ENCODE measurements at places on chromosomes 12 and 14.

DNA sequence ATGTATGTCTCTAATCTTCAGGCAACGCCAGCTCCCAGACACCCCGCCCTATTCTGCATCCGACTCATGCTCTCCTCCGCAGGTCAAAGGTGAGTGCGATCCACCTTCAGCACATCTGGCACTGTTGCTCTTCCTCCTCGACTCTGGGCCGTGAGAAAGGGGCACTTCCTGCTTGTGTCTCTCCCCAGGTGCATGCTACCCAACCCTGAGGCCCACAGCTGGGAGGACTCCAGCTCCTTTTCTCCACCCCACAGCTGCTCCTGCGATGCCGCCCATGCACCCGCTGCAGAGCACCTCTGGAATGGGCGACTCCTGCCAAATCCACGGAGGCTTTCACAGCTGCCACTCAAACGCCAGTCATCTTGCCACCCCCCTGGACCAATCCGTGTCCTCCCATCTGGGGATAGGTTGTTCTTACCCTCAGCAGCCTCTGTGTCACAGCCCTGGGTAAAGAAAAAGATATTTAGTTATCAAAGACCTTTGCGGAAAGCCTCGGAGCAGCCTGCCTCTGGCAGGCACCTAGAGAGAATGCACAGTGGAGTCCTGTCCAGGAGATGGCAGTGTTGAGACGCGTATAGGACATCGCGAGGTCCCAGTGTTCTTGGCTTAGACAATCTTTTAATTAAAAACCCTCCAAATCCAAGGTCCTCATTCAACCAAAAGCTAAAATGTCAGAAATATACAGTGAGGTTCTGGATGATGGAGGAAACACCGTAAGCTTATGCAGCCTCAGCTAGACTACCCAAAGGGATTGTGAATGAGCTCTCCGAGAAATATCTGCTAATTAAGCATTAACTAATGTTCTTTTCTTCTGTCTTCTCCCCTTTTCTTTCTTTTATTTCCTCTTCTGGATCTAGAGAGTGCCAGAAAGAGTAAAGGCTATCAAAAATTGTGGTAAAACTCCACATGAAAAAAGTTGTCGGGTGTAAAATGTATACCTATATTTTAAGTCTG is 54.3 kb downstream of the MYRFL start:
- peak; percentile 65 for DNase-seq

- DNase-seq: no peak
Measured at GRCh38 chr14:97687944-97688630, 890.9 kb downstream of the VRK1 start.

GRCh38 chr12:68163560-68164081 is 4.1 kb upstream of the IFNG start:
- no peak for DNase-seq

- no peak for DNase-seq
Measured at GRCh38 chr12:96514328-96514727, 25.0 kb downstream of the CFAP54 start.

- no peak for DNase-seq
Measured at GRCh38 chr14:67429510-67430205, 17.7 kb upstream of the PLEK2 start.

DNA sequence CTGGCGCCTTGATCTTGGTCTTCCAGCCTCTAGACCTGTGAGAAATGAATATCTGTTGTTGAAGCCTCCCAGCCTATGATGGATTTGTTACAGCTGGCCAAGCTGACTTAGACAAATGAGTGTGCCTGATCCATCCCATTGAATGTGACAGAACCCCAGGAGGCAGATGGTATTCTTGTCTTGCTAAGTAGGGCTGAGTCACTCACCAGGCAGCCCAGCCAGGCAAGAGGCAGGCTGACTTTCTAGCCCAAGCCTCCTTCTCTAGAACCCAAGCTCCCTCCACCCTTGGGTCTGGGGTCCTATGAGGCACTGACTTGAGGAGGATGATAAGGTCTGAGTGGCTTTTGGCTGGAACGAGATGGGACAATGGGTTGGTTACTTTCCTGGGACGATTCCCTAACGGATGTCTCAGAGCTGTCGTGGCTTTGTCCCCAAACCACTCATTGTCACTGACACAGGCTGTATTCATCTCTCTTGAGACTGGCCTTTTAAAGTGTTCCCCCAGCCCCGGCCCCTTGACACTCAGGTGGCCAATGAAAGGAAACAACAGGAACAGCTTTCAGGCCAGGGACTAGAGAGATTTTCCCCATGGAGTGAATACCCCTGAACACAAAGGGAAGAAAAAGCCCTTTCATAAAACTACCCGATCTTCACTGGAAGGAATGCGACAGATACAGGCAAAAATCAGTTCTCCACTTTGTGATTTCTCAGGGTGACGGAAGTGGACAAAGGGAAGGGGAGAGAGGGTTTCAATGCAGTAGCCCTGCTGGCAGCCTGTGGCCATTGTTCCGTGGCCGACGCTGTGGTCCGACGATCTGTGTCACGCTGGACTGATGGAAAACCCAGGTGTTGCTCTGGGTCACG is 264.2 kb downstream of the AACS start:
- DNase-seq: no peak

DNA sequence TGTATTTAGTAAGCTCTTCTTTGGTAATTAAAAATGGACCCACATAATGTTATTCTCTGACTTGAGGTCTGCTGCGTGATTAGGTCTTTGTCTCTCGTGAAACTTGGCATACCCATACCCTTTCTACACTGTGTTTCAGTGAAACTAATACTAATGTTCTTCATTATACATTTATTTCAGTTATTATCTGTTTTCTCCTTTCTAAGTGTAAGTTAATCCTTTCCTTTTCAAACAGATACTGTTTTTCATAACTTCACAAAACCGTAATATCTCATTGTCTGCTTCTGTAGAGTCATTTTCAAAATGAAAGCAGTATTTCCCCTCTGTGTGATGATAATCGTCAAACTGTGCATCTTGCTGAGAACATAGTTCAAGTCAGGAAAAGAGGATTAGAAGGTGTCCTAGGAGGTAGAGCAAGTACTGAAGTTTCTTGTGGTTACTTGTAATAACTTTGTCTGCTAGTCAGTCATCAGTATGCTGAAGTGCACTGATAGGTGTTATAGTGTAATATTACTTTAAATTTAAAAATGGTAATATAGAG is 15.9 kb downstream of the PYROXD1 start:
- no peak for DNase-seq

DNA sequence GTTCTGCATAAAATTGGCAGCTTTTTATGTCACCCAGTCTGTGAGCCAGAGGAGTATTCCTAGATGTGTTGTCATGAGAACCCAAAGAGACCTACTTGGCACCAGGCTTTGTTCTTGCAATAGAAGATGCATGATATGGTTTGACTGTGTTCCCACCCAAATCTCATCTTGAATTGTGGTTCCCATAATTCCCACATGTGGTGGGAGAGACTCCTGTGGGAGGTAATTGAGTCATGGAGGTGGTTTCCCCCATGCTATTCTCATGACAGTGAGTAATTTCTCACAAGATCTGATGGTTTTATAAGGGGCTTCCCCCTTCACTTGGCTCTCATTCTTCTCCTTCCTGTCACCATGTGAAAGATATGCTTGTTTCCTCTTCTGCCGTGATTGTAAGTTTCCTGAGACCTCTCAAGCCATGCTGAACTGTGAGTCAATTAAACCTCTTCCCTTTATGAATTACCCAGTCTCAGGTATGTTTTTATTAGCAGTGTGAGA is 572.0 kb upstream of the ATP2B1 start:
- DNase-seq: peak; percentile 19

DNA sequence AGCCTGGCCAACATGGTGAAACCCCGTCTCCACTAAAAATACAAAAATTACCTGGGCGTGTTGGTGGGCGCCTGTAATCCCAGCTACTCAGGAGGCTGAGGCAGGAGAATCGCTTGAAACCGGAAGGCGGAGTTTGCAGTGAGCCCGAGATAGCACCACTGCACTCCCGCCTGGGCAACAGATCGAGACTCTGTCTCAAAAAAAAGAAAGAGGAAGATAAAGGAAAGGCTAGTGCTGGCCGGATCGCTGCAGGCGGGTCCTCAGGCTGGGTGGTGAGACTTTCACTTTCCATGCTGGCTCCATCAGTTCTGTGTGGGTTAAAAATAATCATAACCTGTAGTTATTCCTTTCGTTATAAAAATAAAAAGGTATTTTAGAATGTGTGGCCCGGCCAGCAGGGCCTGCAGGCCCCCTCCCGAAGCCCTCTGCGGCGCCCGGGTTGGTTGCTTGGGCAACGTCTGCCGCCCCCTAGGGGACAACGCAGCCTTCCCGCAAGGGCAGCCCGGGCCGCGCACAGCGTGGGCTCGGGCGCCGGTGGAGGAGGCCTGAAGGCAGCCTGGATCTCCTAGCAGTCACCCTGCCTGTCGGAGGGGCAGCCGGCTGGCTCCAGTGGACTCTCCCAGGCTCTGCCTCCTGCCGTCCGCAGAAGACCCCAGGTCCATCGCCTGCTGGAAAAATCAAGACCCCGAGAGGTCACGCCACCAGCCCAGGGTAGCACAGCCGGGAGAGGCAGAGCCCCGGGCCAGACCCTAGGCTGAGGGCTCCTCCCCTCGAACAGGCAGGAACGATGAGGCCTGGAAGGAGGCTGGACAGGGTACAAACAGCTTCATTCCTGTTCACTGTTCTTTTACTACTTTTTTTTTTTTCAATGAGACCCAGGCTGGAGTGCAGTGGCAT is 5.0 kb upstream of the SLC25A47 start:
- DNase-seq: peak; percentile 71

- DNase-seq: no peak
Measured at GRCh38 chr14:50353126-50353525, 41.0 kb downstream of the DMAC2L start.

GRCh38 chr12:1878214-1878613 is 40.2 kb downstream of the CACNA2D4 start:
- no peak for DNase-seq

DNA sequence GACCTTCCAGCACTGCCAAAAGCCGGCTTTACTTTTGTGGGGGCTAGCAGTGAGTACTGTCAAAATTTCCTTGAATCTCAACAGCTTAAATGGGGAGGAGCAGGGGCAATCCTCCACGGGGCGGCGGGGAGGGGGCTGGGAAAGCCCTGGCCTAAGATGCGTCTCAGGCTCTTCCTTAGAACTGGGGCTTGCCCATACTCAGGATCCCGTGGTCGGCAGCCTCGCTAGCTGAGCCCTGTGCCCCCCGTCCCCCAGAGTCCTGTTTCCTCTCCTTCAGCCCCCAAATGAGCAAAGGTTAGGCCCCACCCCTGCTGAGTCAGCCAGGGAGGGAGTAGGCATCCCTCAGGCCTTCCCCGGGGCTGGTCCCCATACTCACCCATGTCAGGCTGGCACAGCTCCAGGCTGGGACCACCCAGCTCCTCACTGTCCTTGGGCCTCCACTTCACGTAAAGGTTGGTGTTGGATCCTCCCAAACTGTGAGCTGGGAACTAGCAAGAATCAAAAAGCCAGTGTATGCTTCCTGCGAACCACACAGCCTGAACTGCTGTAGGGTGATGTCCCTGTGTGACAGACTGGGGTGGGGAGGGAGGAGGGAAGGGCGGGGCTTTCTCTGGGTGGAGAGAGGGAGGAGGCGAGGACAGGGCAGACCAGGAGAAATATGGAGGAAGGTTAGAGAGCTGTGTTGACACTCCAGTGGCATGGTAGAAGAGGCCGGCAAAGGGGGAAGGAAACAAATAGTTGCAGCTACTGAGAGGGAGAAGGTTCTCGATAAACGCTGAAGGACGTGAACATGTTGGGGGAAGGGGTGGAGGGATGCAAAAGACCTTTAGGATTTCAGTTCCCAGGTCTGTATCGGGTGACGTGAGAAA is 5.9 kb upstream of the BAZ2A start:
- peak; percentile 84 for DNase-seq

DNA sequence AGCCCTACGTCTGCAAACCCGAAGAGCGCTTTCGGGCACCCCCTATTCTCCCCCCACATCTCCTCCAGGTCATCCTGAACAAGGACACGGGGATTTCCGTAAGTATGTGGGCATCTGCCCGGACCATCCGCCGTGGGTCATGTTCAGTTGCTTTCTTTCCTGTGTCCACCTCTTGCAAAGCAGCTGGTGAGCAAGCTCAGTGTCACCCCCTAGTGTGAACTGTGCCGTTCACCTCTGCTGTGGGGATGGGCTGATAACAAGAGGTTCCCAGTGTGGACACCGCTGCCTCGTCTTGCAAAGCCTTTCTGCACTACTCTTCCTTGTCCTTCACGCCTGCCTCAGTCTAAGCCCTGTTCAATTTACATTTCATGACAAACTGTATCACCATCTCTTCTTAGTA is 8.6 kb downstream of the PRKAB1 start:
- DNase-seq: no peak

DNA sequence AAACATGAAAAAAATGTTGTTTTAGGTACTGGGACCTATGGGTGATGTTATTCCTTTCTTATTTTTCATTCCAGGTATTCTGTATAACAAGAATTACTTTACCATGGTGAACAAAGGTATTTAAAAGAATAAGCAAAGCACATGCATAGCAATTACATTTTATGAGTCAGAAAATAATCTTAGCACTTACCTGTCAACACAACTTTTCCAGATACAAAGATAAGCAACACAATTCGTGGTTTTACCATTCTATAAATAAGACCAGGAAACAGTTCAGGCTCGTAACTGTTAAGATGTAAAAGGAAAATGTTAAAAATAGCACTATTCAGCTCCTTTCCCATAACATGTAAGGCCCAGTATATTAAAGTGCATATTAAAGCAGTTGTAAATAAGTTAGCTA is 12.3 kb upstream of the ATG14 start:
- DNase-seq: no peak

GRCh38 chr12:53205747-53206419 is 1.2 kb downstream of the ITGB7 start:
- DNase-seq: peak; percentile 82

DNA sequence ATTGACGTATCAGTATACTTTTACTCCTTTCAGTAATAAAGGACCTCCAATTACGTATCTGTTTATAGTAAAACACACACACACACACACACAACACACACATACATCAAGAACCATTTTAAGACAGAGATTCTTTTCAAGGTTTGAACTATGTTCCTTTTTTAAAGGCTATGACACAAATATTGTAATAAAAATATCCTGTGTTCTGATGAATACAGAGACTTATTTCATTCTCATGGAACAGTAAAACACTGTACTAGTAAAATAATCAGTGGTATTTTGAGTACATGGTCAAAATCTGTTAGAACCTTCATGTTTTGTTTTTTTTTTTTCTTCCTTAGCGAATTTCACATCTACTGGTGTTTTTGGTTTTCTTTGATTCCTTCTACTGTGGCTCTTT is 7.6 kb downstream of the FLRT2 start:
- no peak for DNase-seq

GRCh38 chr12:13740149-13740545 is 241.3 kb downstream of the GRIN2B start:
- DNase-seq: no peak

Data from stimulated activated CD4-positive, alpha-beta T cell treated with anti-CD3 and anti-CD28 coated beads, Interleukin-1b, Interleukin-23, amount 100 ng/mL, for 48 hours (primary cell).